Brain (organoid and tissue), 16 donors: ENCODE measurements at places on chromosomes 5 and 9.
A peak's percentile ranks its signal among the peaks of the same experiment; 100 is the strongest.

GRCh38 chr5:96734871-96735325 lies 72.7 kb downstream of the CAST start:
- no peak for DNase-seq

DNA sequence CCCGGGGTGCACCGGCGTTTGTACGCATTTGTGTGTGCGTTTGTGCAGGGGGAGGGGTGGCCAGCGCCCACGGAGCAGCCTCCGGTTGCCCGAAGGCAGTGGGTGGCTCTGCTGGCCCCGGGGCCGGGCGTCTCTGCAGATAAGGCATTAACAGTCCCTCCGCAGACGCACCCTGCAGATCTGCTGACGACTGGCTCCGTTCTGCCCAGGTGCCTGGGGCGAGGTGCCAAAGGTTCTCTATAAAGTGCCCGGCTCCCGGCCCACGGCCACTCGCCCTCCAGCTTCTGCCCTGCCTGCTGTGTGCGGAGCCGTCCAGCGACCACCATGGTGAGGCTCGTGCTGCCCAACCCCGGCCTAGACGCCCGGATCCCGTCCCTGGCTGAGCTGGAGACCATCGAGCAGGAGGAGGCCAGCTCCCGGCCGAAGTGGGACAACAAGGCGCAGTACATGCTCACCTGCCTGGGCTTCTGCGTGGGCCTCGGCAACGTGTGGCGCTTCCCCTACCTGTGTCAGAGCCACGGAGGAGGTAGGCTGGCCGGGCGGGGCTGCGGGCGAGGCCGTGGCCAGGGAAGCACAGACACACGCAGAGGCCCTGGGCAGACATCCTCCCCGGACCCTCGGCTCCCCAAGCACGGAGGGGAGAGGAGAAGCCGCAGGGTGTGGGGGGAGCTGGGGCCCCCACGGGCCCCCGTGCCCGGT lies at the start of gene SLC6A19:
Gene SLC6A19 (plus strand): TSS at position 269 of the 699 bp plus-strand sequence. CDS start 56 bp downstream, at position 325.
- no peak for DNase-seq

DNA sequence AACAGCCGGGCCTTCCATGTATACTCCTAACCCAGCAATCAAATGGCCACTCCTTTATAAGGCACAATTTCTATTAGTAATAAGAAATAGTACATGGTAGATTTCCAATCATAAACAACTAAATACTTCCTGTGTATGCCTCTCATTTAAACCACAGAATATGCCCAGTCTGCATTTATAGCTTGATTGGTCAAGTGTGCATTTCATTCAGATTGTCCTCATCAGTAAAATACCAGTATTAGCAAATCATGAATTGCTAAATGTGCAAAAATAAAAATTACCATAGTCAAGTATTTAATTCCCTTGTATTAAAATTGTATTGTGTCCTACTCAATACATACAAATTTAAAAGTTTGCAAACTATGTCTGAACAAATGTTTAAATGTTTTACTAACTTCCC lies 406.2 kb downstream of the KDM4C start:
- DNase-seq = no peak

- DNase-seq = no peak
Measured at GRCh38 chr5:6570530-6570929, 62.3 kb downstream of the NSUN2 start.

DNA sequence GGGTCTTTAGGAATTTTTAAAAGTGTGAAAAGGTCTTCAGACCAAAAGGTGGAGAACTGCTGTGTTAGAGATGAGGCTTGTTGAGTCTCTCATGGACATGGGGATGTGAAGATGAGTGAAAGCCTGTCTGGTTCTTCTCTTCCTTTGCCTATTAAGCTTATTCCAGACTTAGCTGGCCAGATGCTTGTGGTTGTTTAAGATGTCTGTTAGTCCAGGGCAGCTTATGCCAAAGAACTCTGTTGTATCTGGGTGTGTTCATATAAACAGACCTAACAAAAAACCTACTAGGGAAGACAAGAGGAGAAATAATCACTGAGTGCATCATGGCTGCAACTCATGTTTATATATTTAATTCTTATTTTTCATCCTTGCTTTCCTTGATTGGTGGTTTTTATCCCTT lies 57.5 kb upstream of the NCS1 start:
- no peak for DNase-seq

DNA sequence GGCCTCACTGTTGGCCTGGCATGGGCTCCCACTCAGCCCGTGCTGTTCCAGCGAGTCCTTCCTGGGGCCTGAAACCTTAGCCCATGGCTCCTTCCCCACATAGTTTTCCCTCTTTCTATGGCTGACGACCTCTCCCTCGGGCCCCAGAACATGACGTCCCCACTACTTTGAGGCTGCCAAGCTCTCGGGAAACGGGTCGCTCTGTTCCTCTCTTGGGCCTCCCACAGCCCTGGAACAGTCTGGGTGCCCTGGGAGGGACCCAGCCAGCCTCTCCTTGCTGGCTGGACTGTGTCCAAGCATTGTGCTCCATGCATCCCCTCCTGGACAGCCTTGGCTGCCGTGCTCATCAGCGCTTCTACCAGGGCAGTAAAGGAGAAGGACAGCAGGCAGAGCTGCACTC lies 118.3 kb downstream of the SYK start:
- peak; percentile 37 for DNase-seq

DNA sequence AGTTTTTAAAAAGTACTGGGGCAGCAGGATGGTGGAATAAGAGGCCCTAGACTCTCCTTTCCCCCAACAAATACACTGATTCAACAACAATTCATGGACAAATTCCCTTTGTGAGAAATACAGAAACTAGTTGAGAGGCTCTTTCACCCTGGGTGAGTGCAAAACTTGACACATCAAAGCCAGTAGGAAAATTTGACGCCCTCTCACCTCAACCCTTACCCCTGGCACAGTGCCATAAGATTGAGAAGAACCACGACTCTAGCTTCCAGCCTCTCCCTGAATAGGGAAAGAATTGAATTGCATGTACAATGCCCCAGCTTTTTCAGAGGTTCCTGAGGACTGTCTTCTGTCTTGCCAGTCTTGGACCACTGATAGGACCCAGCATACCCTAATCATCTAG lies 12.3 kb downstream of the KIF4B start:
- DNase-seq = no peak

DNA sequence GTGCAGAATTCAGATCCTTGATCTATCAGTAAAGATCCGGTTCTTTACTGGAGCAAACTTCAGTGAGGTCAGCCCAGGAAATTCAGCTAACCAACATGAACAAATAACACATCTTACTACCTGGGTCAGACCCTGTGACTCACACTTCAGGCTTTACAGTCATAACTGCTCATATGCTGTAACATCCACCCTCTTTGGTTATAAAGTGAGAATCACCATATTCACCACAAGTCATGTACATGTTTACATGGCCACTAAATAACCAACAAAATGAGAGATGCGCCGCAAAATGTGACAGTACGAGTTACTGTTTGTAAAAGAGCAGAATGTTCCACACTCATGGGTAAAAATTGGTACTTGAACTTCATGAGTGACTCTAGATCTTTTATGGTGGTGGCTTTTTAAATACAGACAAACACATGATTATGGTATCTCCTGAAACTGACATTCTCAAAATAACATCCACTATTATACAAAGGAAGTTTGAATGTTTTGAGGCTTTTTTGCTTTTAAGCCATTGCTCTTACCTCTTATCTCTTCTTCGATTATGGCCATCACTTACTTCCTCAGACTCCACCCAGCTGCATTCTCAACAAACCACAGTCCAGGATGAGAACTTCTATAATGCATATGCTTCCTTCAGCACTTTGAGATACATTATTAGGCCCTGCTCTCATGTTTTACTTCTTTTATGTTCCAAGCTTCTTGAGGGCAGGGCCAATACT lies 516.6 kb downstream of the RAB3C start:
- DNase-seq = no peak

- DNase-seq = no peak
Measured at GRCh38 chr9:77832639-77833038, 184.5 kb upstream of the GNA14 start.

DNA sequence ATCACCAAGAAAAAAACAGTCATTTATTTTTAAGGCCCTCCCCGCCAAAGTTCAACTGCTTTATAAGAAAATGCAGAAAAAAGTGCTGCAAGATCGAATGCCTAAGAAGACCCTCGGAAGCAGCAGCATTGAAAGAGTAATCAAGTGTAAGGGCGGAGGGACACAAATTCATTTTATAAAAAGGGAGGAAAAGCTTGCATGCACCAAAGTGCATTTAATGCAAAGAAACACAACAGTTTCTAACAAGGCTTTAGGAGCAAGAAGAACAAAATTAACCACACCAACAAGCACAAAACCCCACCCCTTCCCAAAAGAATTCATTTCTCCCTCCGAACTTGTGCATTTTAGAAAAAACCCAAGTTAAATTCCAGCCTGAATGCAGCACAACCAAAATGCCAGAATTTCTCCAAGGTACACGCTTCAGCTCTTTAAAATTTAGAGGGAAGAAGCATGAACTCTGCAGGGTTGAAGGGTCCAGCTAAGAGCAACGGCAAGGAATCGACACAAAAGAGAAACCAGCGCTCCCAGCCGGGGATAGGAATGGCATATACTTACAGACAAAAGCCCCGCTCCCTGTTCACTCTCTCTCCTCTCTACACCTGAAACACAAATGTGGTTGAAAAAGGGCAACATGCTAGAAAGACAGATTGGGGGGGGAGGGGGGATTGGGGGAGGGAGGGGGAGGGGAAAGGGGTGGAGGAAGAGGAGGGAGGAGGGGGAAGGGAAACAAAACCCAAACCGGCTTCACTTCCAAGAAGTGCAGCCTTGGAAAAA lies at the start of gene NREP:
Gene NREP (minus strand): TSS at position 614 of the 774 bp plus-strand sequence. CDS start 1,422 bp downstream, outside the sequence.
- DNase-seq = peak; percentile 69

- peak; percentile 73 for DNase-seq
Measured at GRCh38 chr5:72355706-72356299, 35.6 kb downstream of the PTCD2 start.

DNA sequence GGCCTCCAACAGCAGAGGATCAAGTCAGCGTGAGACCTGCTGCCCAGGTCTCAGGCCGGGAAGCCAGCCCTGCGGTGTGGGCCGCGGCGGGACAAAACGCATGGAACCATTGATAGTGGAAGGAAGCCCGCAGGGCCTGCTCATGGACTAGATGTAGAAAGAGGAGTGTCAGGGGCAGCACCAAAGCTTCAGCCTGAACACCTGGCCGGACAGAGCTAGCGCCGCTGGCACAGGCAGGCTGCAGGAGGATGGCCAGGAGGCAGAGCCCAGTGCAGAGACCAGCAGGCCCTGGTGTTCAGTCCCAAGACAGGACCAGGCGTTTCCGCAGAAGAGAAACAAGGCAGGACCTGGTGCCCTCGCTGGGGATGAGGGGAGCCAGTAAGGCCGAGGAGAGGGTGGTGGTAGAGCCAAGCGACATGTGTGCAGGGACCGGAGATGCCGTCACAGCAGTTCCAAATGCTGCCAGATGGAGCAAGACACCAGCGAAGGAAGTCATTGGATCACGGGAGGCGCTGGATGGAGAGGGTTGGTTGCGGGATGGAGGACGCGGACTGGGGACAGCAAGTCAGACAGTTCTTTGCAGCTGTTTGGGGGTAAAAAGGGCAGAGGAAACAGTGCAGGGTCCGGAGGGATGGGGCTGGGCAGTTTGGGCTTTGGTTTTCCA lies 42.1 kb upstream of the OLFM1 start:
- no peak for DNase-seq

GRCh38 chr5:181043285-181044092 lies 3.4 kb downstream of the BTNL9 start:
- DNase-seq = no peak

- no peak for DNase-seq
Measured at GRCh38 chr5:145345511-145346287, 489.4 kb downstream of the PRELID2 start.

DNA sequence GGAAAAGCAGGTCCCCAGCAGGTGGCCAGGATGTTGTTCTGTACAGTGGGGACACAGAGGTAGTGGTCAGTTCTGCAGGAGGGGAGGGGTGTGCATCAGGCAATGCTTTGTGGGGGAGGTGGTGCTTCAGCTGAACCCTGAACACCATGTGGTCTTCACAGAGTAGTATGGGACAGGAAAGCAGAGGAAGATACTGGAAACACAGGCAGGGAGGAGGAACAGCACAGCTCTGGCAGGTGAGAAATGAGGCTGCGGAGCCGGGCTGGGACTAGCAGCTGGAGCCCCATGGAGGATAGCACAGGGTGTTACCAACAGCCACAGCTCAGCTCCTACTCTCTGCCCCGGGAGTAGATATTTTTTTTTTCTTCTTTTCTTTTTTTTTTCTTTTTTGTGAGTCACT lies 161.5 kb downstream of the ENTREP1 start:
- DNase-seq = no peak

DNA sequence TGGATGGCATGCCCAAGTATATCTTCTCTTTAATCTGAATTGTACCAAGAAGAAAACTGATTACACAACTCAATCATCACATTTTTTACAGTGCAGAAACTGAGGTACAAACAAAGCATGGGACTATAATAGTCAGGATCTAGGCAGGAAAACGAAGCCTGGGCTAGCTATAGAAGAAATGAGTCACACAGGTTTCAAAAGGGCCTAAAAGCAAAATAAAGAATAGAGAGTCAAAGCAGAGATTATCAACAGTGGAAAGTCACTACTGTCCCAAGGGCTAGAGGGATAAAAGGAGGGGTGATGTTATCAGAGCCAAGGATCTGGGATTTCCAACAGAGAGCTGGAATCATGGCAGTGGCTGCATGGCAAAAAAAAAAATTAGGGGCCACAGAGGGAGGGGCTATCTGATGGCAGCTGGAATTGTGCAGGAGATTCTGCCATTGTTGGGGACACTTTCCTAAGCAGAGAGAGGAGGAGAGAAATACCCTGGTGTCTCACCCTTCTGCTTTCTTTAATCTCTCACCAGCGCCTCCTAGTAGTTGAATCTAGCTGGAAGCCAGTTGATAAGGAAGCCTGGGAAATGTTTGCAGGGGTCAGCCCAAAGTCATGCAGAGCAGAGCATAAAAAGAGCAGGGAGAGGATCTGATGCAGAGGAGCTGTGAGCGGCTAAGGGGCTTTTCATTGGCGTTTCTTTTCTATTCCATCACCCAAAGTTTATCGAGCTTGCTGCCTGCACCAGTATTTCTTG lies 343.2 kb downstream of the ACTL7B start:
- DNase-seq = no peak

- DNase-seq = no peak
Measured at GRCh38 chr5:132853323-132853722, 12.9 kb downstream of the GDF9 start.

- DNase-seq = peak; percentile 32
Measured at GRCh38 chr9:136225748-136226679, 19.6 kb downstream of the QSOX2 start.

- no peak for DNase-seq
Measured at GRCh38 chr9:4530375-4530774, 40.1 kb downstream of the SLC1A1 start.

GRCh38 chr5:131355971-131356528 lies 92.2 kb downstream of the CDC42SE2 start:
- DNase-seq = no peak

- no peak for DNase-seq
Measured at GRCh38 chr5:32223972-32224609, 50.0 kb upstream of the GOLPH3 start.
